Right forelimb (tissue), 1 donor: ENCODE measurements at places on chromosomes 6 and 20.

DNA sequence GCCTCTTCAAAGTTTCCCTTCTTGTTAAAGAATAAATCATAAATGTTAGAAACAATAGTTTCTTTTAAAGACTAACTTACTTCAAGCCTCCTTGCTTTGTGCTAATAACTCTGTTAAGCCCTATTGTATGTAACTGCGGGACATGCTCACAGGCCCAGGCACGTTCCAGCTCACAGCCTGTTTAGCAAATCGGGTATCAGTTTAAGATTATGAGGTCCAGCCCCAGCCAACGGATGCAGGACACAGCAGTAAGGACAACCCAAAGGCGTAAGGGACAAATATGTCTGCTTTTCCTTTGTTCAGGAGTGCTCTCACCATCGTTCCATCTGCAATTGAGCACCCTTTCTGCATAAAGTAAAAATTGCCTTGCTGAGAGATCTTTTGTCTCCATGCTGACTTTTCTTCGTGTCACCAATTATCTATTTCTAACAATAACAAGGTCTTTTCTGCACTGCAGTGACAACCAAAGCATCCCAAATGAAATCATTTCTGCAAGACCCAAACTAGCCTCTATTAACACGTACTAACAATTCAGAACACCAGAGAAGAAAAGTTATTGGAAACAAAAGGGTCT is 1.4 kb downstream of the C6orf52 start:
- DNase-seq: no peak

DNA sequence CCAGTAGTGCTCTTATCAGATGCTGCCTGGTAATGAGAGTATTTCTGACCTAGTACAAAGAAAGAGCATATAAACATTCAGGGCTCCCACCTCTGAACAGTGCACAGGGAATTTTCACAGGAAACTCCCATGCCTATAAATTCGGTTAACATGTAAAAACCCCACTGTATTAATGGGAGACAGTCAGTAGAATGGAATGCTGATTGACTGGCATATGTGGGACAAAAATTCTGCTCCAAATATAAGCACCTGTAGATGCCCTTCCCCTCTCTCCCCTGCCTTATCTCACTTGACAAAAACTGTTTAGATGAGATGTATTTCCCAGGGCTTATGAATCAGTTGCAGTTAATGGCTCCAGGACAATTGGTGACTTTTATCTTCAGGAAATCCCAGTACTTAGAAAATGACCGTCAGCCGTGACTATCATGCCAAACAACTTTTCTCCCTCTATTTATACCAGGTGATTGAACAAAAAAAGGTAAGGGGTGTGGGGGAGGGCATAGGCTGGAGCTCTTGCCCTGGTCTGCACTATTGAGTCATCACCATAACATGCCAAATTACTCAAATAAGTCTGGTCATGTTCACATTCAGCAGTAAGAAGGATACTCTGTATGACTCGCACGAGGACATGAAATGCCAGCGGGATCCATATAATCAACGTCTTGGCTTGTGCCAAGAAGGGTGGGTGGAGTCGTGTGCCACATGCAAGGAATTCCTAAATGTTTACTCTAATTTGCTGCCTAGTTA is 176.4 kb upstream of the BMP2 start:
- DNase-seq: no peak

DNA sequence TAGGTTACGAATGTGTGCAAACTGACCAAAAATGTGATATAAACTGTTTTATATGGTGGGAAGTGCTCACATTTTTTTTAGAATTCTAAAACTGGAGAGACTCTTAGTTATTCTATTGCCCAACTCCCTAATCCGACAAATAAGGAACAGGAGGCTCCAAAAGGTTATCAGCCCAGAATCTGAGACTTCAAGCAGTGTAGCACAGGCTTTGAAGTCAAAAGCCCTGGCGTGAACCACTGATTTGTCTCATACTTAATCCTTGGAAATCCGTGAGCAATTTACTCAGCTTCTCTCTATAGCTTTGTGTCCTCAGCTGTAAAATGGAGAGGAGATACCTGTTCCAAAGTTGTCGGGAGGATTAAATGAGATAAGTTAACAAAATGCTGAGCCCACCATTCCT is 368.8 kb upstream of the SASH1 start:
- no peak for DNase-seq

GRCh38 chr20:51570739-51571459 is 28.4 kb upstream of the NFATC2 start:
- peak; percentile 76 for DNase-seq

- peak; percentile 69 for DNase-seq
These were observed 148.8 kb downstream of the RPS12 start for GRCh38 chr6:132962936-132963868.

DNA sequence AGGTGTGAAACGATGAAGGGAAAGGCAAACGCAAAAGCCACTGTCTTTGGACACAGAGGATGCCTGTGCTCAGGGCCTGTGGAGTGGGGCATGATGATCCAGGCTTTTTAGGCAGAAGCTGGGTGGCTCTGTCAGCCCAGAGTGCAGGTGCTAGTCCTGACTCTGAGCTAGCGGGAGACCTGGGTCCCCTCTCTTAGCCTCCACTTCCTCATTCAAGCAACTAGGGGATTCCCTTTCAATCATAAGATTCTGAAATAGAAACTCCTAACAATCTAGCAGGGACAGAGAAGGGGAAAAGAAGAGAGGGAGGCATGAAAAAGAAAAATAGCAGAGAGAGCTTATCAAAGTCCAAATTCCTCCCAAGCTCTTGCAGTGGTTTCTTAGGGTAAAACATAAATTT is 7.6 kb upstream of the HIVEP2 start:
- no peak for DNase-seq

DNA sequence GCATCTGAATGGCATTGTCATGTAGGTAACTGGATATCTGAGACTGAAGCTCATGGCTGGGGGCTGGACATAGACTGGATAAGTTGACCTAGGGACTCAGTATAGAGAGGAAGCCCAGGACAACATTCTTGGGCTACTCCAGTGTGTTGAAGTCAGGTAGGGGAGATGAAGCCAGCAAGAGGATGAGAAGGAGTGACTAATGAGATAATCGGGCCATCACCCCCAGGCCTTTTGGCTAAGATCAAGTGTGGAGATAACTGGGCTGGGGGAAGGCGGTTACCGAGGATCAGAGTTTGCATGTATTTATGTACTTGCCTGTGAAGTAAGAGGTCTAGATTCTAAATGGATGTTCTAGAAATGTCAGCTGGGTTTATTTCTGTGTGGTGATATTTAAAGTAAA is 73.4 kb downstream of the ELOVL2 start:
- no peak for DNase-seq

DNA sequence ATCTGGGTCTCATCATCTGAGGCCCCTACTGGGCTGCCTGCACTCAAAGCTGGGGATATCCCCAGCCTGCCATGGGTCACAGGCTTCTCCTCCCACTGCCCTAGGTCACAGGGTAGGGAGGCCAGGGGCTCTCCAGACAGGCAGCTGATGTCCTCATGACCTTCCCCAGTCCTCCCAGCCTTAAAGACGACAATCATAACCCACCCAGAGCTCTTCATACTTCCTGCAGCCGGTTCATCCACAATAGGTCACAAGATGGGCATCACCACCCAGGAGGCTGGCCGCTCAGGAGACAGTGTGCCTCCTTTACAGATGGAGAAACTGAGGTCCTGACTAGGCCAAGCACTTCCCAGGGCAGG is 15.2 kb downstream of the TFEB start:
- DNase-seq: no peak

GRCh38 chr6:81621816-81622395 is 130.6 kb downstream of the TENT5A start:
- DNase-seq: no peak

DNA sequence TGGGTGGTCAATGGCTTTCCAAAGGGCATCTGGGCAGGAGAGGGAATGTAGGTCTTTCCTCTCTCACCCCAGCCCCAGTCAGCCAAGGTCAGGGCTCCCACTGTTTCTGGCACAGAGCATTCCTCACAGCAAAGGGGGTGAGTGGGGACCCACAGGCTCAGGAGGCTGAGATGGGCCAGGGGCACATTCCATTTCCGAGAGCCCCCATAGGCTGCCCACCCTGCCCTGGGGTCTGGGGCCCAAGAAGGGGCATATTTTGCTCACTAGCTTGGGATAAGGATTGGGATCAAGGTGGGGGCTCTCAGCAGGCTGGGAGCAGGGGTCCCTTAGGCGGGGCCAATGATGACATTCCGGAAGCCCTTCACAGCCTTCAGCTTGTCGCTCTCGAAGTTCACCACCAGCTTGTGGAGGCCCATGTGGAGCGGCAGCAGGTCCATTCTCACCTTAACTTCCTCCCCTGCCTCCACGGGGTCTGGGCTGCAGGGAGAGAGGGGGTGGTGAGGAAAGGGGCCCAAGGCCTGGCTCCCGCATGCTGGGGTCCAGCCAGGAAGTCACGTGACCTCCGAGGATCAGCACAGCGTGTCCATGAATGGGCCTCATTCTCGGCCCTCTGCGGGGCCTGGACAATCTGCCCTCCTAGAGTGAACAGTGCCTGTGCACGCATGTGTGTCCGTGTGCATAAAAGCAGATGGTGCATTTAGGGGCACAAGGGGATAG is 35.0 kb downstream of the TGM2 start:
- DNase-seq: no peak
